Stimulated activated CD4-positive, alpha-beta T cell treated with anti-CD3 and anti-CD28 coated beads, Interleukin-2, amount 100 ng/mL, for 4 hours (primary cell): ENCODE measurements at places on chromosomes 6 and 20.

- no peak for DNase-seq
Measured at GRCh38 chr20:1875762-1876161, 19.4 kb upstream of the SIRPA start.

DNA sequence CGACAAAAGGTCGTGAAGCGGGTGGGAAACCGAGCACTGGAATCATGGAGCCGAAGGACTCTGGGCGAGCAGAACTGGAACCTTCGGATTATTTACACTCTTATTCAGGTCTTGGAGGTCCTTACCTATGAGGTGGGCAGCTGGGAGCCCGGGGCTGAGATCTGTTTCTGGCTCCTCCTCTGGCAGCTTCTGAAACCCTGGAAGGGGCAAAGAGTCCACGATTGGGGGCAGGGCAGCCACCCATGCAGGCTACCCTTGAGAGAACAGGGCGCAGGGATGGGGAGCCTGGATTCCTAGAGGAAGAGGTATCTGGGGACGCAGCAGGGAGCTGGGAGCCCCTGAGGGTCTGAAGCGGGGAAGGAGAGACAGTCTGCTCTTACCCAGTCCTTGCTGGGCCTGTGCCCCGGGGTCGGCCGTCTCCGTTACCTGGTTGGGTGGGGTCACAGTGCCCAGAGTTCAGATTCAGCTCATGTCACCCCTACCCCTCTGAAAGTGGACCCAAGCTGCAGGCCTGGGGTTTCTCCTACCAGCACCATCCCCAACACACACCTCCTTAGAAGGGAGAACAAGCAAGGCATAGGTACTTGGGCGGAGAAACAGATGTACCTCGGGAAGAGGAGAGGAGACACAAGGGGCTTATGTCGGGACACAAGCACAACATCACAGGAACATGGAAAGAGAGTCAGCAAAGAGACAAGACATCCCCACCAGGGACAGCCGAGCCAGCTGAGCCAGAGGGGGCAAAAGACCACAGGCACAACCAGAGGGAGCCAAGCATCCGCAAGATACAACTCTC, 592 bp downstream of the LTB start:
- DNase-seq: no peak

- no peak for DNase-seq
Measured at GRCh38 chr6:90478278-90478677, 108.6 kb downstream of the MAP3K7 start.

DNA sequence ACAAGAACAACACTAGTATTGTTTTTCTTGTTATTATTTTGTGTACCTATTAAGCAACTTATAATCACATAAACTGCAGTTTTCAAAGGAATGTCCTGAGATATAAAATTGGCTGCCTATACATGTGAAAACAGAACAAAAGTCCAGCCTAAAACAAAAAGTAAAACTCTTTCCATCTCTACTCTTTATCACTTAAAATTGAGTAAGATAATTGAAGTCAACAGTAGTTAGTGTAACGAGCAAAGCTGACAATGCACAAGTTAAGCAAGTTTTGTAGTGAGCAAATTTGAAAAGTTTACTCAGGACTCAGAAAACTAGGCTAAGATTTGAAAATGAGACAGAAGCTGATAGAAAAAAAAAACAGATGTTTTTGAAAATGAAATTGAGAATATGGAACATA, 941.4 kb upstream of the MAN1A1 start:
- DNase-seq: no peak

DNA sequence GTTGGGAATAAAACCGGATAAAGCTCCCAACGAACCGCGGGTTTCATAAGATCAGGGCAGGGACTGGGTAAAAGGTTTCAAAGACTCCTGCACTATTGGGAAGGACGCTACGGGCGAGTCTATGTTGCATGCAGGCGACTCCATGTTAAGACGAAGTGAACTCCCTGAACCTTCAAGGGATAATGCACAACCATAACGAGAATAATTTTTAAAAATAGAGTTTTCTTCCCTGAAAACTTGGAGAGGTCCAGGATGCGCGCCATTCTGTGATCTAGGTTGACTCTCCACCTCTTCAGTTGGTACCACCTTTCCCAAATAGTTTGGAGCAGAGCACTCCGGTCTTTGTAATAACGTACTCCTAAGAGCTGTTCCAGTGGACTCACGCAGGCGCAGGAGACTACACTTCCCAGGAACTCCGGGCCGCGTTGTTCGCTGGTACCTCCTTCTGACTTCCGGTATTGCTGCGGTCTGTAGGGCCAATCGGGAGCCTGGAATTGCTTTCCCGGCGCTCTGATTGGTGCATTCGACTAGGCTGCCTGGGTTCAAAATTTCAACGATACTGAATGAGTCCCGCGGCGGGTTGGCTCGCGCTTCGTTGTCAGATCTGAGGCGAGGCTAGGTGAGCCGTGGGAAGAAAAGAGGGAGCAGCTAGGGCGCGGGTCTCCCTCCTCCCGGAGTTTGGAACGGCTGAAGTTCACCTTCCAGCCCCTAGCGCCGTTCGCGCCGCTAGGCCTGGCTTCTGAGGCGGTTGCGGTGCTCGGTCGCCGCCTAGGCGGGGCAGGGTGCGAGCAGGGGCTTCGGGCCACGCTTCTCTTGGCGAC, at the start of gene TPX2:
Gene TPX2 (plus strand): TSS at position 562 of the 821 bp plus-strand sequence. CDS start 18,187 bp downstream, outside the sequence.
- DNase-seq: peak; percentile 83

GRCh38 chr6:46269447-46270229, 98.9 kb upstream of the ENPP5 start:
- DNase-seq: no peak

- no peak for DNase-seq
Measured at GRCh38 chr6:10431423-10432164, 16.7 kb upstream of the TFAP2A start.

GRCh38 chr20:33043731-33044181, 9.9 kb upstream of the BPIFB3 start:
- DNase-seq: no peak

- DNase-seq: no peak
Measured at GRCh38 chr6:102798636-102799035, 1405.1 kb downstream of the GRIK2 start.

- DNase-seq: no peak
Measured at GRCh38 chr6:15308435-15309213, 62.8 kb downstream of the JARID2 start.

DNA sequence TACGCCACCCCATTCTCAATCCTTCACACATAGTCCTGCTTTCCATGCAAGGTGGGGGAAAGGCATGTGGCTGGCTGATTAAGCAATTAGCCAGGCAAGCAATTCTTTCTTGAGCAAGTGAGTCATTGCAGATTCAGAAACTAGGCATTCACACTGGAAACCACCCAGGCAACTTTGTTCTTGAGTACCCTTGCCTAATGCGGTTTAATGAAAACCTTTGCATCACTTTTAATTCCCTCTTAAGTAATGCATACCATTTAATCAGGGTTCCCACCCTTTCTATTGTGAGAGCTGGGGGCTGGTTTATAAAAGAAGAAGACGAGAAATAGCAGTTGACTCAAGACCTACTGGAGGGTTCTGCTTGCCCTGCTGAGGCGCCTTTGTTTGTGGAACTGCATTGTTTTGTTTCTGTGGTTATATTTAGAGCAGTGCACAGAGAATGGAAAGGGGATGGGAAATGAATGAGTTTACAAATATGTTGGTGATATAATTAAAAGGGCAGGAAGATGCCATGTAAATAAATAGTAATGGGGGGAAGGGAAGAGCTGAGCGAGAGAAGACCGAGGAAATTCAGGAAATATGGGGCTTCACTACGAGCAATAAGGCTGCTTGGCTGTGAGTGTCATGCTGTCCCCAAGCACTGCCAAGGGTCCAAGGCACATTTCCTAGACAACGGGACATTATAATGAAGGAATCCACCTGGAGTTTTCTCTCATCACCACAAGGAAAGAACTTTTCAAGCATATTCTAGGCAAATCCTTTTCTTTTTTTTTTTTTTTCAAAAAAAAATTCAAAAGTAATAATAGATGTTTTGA, 48.8 kb upstream of the TSHZ2 start:
- no peak for DNase-seq

DNA sequence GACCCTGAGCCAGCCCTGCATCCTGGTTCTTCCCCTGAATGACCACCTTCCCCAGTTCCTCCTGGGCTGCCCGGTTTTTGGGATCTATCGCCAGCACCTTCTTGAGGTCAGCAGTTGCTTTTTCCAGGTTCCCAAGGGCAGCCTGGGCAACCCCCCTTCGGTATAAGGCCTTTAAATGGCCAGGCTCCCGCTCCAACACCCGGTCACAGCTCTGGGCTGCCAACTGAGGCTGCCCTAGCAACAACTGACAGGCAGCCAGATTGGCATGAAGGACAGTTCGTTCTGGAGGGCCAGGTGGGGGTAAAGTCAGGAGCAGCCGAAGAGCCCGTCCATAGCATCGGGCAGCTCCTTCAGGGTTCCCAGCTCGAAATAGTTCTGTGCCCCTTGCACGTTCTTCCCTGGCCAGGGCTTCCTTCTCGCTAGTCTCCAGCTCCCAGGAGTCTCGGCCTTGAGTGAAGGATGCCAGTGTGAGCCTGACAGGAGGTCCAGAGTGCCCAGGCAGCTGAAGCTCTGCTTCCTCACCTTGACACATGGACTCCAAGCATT, 778 bp upstream of the ATF6B start:
- DNase-seq: no peak

DNA sequence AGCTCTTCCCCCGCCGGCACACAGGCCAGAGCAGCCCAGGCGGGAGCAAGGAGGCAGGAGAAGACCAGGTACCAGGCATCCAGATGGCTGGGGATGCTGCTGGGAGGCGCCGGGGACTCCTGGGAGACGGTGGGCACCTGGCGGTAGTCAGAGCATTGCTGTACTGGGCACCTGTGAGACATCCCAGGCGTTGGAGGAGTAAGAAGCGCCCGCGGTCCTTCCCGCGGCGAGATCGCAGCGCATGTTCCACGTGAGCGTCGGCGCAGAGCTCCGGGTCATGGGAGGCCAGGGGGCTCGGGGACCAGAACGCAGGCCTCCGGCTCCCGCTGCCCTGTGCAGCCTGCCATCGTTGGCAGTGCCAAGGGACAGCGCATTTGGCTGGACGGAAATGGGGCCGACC, 293.7 kb upstream of the CDYL start:
- no peak for DNase-seq

DNA sequence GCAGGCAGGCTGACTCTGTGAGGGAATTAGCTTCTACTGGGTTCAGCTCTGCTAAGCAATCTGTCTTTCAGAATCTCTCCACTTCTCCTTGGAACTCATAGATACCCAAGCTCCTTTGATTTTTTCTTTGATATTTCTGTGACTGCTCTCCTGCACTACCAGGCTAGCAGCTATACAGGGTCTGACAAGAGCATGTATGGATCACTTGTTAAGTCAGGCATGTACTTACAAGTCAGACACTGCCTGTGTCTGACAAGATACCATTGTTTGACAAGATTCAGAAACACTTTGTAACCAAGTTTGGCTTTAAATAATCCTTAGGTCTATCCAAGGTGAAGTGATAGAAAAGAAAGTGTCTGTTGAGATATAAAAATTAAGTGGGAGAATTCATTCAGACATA, 79.5 kb downstream of the SESN1 start:
- no peak for DNase-seq

- no peak for DNase-seq
Measured at GRCh38 chr20:58652606-58653294, 1.7 kb downstream of the STX16 start.

DNA sequence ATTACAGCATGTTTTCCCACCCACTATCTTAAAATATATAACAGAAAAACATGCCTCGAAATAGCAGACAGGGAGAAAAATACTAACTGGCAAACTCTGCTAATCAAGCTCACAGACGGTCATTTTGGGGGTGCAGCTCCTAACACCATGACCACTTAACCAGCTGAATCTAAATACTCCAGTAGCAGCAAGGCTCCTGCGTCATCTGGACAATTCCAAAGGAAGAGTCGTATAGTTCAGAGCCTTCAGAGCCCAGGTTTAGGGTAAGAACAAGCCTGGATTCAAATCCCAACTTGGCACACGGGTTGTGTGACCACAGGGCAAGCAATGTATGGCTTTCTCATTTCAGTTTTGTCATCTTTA, 81.3 kb upstream of the COL21A1 start:
- no peak for DNase-seq

GRCh38 chr6:126959765-126960164, 158.7 kb upstream of the RSPO3 start:
- DNase-seq: no peak
